ENCODE measurements at places on chromosomes 16 and 17.
A peak's percentile ranks its signal among the peaks of the same experiment; 100 is the strongest.

- no peak for DNase-seq
Measured at GRCh38 chr17:79414063-79414792, 196.6 kb downstream of the RBFOX3 start.

- no peak for DNase-seq
Measured at GRCh38 chr17:74994440-74994839, 7.0 kb downstream of the CDR2L start.

- DNase-seq = no peak
Measured at GRCh38 chr16:86505899-86506864, 4.1 kb upstream of the FOXF1 start.

- no peak for DNase-seq
Measured at GRCh38 chr16:5412731-5413130, 315.1 kb upstream of the EEF2KMT start.

GRCh38 chr17:44115585-44116415, 7.6 kb downstream of the HDAC5 start:
- DNase-seq = no peak

- peak; percentile 42 for DNase-seq
Measured at GRCh38 chr17:9924735-9925191, 19.7 kb upstream of the RCVRN start.

GRCh38 chr17:77884967-77885641, 73.4 kb upstream of the TNRC6C start:
- DNase-seq = no peak

GRCh38 chr17:7634384-7634783, 4.4 kb downstream of the SHBG start:
- DNase-seq = no peak
